ENCODE measurements at places on chromosomes 7 and 10.

GRCh38 chr10:125823663-125824251 is 411 bp downstream of the BCCIP start:
- DNase-seq = no peak

DNA sequence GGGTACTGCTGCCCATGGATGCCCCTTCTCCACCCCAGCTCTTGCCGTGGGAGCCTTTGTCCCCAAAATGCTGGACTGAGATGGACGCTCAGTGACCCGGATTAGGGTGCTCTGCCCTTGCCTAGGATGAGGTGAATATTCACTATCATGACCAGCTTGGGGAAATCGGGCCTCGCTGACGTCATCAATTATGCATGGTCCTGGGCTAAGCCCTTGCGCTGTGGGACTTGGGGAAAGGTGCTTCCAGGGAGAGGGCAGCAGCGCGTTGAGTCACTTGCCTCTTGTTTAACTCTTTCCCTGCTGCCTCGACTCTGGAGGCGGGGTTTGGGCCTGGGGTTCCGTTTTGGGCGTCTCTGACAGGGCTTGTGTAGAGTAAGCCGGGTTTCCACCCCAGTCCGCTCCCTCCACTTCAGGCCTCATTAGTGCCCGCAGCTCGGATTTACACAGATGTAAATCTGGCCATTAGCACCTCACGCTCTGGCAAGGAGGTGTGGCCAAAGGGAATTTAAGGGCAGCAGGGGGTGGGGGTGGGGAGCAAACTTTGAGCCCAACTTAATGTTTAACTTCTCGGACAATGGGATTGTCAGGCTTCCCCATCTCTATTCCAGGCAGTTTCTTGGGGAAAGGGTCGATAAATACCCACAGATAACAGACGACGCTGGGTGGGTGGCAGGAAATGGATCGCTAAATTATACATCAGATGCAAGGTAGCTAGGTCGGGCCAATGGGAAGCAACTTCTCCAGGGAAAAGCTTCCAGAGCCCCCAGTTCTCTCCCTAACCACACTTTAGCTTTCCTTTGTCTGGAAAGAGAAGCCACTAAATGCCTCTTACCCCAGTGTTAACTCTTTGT is 51.3 kb upstream of the TCF7L2 start:
- no peak for DNase-seq

DNA sequence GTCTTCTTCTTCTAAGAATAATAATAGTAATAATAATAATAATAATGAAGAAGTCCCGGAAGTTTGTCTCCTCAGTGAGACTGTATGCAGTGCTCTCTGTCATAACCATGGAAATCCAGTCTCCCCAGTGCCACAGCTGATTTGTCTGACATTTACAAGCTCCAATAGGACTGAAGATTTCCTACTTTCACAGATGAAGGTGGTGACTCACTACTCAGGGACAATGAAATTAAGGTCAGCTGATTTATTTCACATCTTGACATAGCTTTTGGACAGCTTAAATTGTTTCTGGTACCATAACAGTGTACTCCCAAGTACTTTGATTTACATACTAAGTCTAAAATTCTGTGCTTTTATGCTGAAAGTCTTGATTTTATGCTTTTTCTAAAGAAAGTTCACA is 6.9 kb downstream of the CELF2 start:
- no peak for DNase-seq

GRCh38 chr7:112010994-112011393 is 195.2 kb downstream of the DOCK4 start:
- no peak for DNase-seq

DNA sequence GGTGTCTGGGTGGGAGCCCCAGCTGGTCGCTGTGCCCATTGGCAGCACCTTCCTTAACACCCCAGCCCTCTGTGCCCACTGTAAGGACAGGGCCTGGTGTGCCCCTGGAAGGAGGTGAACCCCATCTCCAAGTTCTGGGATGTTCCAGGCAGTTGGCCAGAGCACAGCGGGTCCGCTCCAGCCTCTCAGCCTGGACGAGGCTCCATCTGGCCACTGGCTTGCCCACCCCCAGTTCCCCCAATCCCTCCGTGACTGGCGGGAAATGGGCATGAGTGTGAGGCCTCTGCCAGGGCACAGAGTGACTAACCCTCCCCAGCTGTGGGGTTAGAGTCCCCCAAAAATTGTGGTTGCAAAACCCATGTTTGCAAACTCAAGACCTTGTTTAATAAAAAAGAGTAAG is 15.6 kb downstream of the GRIFIN start:
- DNase-seq = no peak

GRCh38 chr7:106375499-106375898 is 90.7 kb upstream of the NAMPT start:
- DNase-seq = no peak

DNA sequence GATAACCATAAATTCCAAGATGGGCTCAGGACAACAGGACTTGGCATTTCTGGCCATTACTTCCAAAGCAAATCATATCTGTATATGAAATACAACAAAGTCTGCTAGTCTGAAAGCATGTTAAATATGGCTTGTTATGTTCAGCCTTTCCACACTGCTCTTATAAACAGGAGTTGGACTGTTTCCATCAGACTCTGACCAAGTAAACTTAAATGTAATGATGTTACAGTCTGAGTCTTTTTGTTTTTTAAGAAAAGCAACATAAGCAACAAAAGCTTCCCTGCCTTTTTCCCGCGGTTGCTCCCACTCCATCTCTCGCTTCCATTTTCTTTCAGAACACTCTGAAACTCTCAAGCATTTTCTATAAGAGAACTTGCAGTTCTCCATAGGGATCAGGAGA is 8.1 kb upstream of the CDCA7L start:
- no peak for DNase-seq

GRCh38 chr7:72080865-72081510 is 331.1 kb downstream of the CALN1 start:
- DNase-seq = no peak

DNA sequence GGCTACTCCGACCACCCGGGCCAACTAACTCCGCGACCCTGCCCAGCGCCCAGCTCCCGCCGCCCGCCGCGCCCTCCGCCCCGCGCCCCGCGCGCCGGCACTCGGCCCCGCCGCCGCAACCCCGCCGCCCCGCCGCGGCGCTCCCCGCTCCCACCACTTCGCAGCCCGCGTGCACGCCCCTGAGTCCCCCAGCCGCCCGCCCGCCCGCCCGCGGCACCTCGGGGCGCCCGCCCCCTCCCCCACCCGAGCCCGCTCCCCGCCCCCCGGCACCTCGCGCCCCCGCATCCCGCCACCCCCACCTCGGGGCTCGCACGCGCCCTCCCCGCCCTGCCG is 598 bp downstream of the JAZF1 start:
- no peak for DNase-seq

GRCh38 chr10:75201793-75202307 is 8.7 kb upstream of the VDAC2 start:
- no peak for DNase-seq

DNA sequence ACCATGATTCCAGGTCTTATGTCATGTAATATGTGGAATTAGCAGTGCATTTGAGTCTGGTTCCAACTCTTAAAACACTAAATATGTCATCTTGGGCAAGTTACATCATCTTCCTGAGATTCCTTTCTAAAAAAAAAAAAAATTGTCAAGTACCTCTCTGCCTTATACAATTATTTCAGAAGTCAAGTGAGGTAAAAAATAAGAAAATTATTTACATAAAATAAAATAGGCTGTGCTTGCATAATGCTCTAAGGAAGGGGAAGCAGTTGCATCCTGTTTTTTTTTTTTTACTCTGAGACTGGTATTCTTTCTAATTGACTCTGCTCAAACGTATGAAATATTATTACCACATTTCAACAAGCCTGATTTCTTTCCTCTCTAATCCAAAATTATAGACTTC is 55.1 kb upstream of the SEMA3A start:
- no peak for DNase-seq

DNA sequence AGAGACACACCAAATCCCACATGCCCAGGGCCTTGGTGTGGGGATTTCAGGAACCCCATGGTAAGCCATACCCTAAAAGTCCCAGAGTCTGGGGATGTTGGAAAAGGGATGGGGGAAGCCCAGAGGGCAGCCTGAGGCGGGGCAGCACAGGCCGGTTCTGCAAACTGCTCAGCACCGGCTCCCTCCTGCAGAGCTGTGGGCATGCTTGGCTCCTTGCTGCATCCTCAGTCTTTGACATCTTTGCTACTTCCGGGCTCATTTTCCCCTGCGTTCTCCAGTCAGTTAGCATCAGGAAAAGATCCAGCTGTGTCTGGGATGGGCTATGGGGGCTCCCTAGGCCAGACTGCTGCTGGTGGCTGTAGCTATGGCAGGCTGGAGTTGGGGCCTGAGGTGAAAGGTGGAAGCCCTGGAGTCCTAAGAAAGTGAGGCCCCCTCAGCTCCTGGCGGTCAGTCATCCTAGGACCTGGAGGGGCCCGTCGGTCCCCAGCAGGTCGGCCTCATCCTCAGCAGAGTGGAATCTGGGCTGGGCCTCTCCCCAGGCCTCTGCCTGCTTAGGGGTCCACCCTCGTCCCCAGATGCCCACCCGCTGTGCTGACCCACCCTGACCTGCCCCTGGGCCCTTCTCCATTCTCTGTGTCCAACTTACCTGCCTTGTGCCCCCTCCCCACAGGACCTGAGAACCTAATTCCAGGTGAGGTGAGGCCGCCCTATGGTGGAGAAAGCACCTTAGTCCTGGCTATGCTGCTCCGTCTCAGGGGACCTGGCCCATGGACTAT is 9.3 kb downstream of the TBATA start:
- DNase-seq = no peak

DNA sequence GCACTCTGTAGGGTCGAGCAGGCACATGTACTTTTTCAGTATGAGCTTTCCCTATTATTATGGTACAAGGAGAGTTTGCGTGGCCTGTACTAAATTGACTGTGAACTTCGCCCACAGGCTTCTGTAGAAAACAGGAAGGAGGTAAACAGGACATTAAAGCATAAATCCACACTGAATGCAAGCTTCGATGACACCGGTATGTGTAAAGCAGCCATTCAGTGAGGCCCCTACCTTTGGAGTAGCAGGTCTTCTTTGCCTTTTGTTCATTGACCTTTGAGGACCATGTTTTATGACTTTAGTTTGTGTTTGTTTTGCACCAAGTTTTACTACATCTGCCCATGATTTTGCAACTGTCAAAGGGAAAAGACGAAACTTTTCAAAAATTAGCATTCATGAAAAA is 14.5 kb downstream of the MKI67 start:
- no peak for DNase-seq

DNA sequence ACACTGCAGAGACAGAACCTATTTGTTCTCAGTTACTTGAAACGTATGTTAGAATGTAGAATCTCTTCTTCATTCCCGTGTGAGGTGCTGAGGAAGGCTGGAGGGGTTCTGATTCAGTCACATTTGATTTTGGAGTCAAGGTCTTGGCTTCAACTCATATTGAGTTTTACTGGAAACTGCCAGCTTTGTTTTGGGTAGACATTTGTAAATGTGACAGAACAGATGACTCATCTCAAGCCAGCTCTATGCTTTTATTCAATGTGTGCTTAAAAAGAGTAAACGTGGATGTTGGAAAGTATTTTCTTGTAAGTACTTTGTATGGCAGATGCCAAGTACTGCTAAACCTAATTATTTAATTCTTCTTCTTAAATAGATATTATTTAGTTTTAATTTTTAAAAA is 780.8 kb upstream of the C7orf33 start:
- no peak for DNase-seq

DNA sequence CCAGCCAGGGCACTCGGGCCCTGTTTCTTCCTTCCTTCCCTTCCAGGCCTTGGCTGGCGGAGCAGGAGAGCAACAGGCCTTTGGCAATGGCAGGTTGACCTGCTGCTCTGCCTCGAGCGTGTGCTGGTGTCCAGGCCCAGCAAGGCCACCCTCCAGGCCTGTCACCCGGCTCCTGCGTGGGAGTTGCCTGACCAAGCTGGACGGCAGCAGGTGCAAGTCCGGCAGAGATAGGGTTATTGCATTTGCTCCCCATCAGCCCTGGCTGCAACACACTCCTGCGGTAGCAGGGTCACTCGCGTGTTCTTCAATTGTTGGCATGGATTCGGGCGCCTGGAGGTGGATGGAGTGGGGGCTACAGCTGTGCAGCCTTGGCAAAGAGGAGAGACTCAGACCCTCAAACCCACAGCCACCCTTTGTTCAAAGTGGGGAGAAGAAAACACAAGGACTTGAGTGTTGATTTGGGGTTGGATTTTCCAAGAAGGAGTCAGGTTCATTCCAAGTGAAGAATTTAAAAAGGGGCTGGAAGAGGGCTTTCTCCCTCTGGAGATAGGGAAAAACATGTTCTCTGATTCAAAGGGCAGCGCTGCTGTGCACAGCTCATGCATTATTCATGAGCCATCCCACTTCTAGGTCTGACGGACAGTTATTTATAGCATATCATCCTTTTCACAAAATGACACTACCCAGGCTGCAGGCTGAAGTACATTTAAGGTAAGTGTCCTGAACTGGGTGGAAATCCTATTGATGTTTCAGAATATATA is 64.2 kb upstream of the PITRM1 start:
- no peak for DNase-seq

DNA sequence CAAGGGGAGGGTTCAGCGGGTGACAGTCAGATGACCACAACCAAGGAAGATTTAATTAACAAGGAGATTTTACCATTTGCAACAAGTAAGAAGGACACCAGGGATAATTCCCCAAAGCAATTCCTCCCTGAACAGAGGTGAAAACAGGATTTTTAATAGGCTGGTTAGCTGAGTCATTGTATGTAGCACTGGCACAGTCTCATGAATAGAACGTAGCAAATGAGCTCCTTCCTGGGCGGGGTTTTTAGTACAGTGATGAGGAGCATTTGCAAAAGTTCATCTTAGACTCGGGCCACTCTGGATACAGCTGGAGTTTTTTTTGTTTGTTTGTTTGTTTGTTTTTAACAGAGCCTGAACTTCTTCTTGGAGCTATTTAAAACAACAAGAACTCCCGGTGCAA is 39.0 kb downstream of the TAC1 start:
- DNase-seq = no peak

DNA sequence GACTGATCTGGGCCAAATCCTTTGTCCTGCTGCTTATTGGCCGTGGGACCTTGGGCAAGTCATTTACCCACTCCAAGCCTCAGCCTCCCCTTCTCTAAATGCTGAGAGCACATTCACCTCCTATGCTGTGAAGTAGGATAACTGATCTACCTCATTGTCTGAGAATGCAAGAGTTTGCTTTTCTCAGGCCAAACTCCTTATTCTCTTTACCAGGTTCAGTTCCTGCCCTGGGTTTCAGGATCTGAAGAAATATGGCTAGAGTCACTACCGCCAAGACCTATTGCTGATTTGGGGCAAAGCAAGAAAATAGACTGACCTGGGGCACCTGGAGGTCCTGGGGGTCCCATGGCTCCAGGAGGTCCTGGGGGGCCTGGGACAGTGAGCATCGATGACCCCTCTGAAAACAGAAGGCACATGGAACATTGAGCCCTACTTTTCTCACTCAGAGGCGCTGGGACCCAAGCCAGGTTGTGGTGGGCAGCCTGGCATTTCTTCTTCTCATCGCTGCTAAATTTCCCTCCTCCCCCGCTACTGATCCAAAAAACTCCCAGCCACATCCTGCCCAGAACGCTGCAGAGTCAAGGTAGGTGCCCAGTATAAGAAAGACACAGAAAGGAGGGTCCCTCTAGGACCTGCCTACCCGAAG is 42.4 kb downstream of the COL17A1 start:
- DNase-seq = no peak

- no peak for DNase-seq
Observed at GRCh38 chr10:122165484-122166276, 105.4 kb upstream of the BTBD16 start.
